ENCODE measurements at places on chromosomes 1 and 21. TPM values are rescaled to one million over a fixed set of nuclear protein-coding genes. Genes with fewer than 3 reads are reported as not detected.

- DNase-seq = no peak
Observed at GRCh38 chr1:93155335-93155734, 24.9 kb downstream of the TMED5 start.

GRCh38 chr1:195618287-195618686 lies 990.0 kb downstream of the KCNT2 start:
- DNase-seq = no peak

DNA sequence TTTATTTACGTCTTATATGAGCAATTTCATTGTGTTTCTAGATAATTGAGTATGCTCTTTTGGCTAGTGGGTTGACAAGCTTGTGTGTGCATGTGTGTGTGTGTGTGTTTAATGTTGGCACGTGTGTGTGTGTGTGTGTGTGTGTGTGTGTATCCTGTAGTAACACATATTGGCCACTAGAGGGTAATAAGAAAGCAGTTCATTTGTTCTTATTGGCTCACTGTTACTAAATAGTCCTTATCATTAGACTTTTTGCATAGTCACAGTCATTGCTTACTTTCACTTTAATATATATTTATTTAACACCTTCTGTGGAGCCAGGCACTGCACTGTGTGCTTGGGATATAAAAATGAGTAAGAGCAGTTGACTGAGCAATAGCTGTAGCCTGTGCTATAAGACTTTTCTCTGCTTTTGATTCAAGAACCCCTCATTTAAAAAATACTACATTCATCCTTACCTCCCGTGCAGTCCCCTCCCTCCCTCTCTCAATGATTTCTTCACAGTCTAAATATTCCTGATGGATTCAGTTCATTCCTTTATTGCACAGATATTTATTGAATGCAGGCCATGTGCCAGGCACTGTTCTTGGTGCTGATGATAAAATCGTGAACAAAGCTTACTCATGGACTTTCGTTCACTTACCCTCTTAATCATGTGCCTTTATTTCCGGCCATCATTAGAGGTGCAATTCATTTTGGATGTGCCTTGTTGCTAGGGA lies 96.7 kb downstream of the DYRK1A start:
- DNase-seq = no peak

RSPH1 gene
- not detected for total RNA-seq

GRCh38 chr1:174206148-174206836 lies 47.0 kb downstream of the RABGAP1L start:
- no peak for DNase-seq

C1orf185 gene
- total RNA-seq = not detected

ZNF281 gene
- 17.2 TPM for total RNA-seq

DNA sequence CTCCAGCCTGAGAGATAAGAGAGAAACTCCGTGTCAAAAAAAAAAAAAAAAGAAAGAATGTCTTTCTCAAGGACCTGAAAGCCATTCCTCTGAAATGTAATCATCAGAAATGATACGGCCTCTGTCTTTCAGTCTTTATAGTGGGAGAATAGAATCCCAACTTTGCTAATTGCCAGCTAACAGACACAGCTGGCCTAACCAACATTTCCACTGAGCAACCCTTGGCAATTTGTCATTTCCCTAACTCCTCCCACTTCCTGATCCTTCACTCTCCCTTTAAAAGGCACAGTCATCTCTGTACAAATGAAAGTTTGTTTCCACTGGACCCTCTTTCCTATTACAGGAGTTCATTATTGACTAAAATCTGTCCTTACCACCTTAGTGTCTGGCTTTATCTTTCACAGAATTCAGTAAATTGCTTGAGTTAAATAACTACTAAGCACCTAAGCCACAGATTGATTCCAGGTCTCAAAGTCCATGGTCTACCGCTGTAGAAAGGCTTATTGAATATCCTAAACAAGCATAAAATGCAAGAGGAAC lies 4.3 kb upstream of the CBR1 start:
- DNase-seq = no peak

GIPC2 gene
- 0.44 TPM for total RNA-seq

OLFML2B gene
- total RNA-seq = 0.82 TPM

GRCh38 chr1:12258272-12258671 lies 28.4 kb downstream of the VPS13D start:
- DNase-seq = no peak

B3GALNT2 gene
- 10.7 TPM for total RNA-seq

RIPK4 gene
- 0.20 TPM for total RNA-seq

- no peak for DNase-seq
Observed at GRCh38 chr1:55321942-55322341, 106.8 kb upstream of the USP24 start.

- DNase-seq = no peak
Observed at GRCh38 chr1:159421821-159422220, 10.2 kb upstream of the OR10J4 start.

DNA sequence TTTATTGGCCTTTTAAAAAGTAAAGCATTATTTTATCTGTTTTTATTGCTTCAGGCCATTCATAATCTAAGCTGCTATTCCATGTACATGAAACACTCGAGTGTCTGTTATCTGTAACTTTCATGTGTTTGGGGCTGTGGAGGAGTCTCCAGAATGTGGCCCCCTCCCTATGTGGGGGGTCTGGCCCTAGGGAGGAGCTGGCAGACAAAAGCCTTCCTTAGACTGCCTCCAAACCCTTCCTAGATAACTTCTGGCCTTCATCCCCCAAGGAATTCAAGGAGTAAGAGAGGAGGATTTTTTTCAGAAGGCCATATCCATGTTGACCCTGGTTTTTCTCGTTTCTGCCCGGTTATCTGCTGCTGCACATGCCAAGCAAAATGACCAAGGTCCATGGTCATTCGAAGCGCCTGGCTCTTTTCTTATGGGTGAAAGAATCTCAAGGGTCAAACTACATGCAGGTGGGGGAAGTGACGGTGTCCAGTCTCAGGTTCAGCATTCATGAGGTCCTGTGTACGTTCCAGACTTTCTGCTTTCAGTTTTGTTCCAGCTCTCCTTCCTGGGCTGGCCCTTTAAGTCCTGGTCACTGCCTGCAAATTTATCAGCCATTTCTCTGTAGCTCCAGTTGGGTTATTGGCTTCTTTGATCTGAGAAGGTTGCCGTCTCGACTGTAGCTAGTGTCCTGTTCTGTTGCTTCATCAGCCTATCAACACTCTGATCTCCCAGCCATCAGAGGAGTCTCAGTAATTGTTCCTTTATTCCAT lies 8.3 kb downstream of the TENT5C start:
- no peak for DNase-seq

- no peak for DNase-seq
Observed at GRCh38 chr1:182784556-182785171, 4.9 kb upstream of the NPL start.

GRCh38 chr1:15345705-15346345 lies 63.9 kb upstream of the EFHD2 start:
- peak; percentile 65 for DNase-seq

ARHGEF10L gene
- total RNA-seq = 0.48 TPM

GRCh38 chr1:228219962-228220780 lies 12.3 kb downstream of the OBSCN start:
- no peak for DNase-seq

GRCh38 chr1:32746130-32746529 lies 43.6 kb upstream of the SYNC start:
- DNase-seq = no peak

IVL gene
- not detected for total RNA-seq

DNA sequence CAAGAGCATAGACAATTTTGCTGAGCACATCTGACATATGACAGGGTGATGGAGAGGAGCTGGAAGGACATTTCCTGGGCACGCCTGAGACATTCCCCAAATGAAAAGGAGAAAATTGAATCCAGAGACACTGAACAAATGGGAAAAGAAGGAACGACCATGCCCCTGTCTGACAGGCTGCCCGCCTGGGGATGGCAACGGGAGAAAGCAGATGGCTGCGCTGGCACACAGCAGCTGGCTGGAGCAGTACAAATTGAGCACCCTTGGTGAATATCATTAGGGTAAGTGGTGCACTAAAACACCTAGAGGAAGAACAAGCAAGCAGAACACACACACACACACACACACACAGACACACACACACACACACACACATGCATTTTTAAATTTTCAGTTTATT lies 174.3 kb upstream of the DUSP10 start:
- DNase-seq = no peak

ASTN1 gene
- not detected for total RNA-seq

GRCh38 chr1:186819126-186819525 lies 9.6 kb upstream of the PLA2G4A start:
- DNase-seq = no peak

DNA sequence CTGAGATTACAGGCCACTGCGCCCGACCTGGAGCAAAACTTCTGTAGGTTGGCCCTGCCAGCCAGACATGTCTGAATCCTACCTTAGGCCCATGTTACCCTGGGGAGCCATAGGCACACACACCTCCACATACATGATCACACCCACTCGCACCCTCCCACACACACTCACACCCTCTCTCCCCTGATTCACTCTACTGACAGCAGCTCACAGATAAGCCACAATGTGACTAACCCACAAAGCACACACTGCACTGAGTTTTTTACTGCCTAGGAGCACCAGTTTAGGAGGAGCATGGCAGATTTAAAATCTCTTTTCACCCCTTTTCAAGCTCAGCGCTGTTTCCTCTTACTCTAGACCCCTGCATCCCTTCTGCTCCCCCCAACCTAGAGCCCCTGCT lies 41.7 kb downstream of the SLC30A1 start:
- DNase-seq = no peak

DNA sequence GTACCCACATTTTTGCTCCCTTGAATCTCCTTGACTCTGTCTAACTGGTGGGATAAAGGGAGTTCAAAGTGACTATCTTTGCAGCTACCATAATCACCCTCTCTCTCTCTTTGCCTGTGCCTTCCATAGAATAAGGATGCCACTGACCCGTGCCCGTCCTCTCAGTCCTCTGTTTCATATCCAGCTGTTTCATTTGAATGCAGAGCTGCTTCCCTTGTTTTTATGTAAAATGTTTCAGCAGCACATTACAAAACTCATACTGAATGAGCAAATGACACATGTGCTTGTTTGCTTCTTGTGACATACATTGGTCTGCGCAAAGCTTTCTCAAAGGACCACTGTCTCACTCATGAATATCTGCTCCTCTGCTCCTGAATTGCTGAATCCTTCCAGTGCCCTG lies 38.4 kb downstream of the CDC42 start:
- DNase-seq = no peak

- DNase-seq = no peak
Observed at GRCh38 chr1:226033582-226033981, 28.9 kb upstream of the H3-3A start.

DNA sequence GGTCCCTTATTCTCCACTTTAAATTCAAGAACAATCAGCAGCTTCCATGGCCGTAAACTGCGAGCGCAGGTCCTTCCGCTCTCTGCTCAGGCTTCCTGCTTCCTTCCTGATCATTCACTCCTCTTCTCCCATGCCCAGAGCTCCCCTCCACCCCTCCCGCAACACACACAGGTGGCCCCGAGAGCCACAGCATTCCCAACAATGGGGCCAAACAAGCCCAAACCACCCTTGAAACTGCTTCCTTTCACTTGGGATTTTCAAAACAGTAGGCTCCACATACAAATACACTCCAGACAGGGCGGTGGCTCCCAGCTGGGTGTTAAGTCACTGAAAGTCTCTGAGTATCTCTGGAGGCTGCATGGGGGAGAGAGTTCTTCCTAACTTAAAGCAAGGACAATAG lies 11.4 kb downstream of the FAM89A start:
- DNase-seq = no peak

REN gene
- not detected for total RNA-seq

- DNase-seq = no peak
Observed at GRCh38 chr1:110483308-110483685, 32.3 kb downstream of the PROK1 start.

ODR4 gene
- total RNA-seq = 15.6 TPM

CFAP74 gene
- total RNA-seq = not detected

DNA sequence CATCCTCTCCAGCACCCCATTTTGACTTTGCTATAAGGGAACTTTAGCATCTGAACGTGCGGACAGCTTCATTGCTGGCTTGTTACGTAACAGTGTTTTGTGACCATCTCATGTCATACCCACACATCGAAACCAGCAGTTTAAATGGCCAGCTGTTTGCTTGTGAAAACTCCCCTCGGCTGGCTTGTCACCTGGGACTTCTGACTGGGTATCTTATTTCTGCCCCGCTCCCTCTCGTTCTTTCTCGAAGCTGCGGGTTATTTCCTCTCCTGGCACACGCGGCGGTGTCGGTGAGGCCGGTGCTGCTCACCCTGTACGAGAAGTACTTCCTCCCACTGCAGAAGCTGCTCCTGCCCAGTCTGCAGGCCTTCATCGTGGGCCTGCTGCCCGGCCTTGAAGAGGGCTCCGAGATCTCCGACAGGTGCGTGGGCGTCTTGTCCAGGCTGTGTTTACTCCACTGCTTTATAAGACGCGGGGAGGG lies 43.5 kb downstream of the DOP1B start:
- DNase-seq = no peak

- DNase-seq = no peak
Observed at GRCh38 chr1:118767971-118768370, 220.2 kb downstream of the TBX15 start.

DNA sequence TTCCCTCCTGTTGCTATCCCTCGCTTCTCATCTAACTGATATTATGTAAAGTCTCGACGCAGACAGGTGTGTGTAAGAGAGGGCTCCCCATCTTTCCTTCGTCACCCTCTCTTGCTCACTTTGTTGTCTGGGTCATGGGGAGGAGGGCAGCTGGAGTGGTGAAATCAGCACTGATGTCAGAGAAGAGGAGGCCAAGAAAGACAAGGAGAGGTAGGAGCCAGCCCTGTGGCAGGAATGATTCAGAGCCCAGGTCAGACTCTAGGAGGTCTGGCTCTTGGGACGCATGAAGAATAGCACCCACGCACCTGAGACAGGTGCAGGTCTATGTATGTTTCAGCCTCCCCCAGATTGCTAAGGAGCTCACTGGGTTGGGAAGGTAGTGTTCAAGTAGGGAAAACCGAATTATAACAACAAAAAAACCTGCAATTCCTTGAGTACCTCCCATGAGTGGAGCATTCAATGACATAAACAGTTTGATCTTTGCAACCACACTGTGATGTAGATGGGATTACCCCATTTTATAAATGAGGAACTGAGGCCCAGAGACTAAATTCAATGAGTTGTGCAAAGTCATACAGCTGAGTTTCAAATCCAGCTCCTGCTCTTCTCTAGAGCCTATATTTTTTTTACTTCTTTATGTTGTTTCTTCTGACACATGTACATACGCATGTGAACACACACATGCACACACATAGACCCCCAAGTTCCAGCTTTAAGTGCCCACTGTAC lies 10.4 kb downstream of the NUAK2 start:
- DNase-seq = no peak

GRCh38 chr21:35582731-35583130 lies 477.6 kb downstream of the SETD4 start:
- no peak for DNase-seq

- DNase-seq = no peak
Observed at GRCh38 chr1:50473513-50473912, 50.3 kb upstream of the DMRTA2 start.

DNA sequence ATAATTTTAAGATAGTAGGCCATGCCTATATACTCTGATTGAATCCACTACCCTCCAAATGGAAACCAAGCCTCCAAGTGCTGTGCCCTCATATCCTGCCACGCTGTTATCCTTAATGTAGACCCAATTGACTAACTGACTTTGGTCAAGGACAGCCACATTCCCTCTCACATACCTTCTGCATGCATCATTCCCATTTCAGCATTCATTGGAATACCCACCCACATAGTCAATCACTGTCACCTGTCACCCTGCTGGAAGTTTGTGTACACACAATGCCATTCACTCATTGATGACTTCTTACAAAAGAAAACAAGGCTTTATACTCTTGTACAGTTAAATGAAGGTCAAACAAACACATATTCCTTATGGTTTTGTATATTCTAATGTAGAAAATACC lies 221.1 kb upstream of the PBX1 start:
- no peak for DNase-seq

GRCh38 chr1:154445040-154445472 lies 39.9 kb downstream of the IL6R start:
- peak; percentile 41 for DNase-seq
